ENCODE measurements at places on chromosomes 6 and 20.
A peak's percentile ranks its signal among the peaks of the same experiment; 100 is the strongest.

GRCh38 chr20:51953731-51954340, 151.5 kb upstream of the SALL4 start:
- no peak for DNase-seq
- H3K4me1 ChIP-seq, result no peaks in the 10 kb centered on the region
- H3K27ac ChIP-seq, result no peak overlapping the region
- no peak overlapping the region for H3K4me3 ChIP-seq

DNA sequence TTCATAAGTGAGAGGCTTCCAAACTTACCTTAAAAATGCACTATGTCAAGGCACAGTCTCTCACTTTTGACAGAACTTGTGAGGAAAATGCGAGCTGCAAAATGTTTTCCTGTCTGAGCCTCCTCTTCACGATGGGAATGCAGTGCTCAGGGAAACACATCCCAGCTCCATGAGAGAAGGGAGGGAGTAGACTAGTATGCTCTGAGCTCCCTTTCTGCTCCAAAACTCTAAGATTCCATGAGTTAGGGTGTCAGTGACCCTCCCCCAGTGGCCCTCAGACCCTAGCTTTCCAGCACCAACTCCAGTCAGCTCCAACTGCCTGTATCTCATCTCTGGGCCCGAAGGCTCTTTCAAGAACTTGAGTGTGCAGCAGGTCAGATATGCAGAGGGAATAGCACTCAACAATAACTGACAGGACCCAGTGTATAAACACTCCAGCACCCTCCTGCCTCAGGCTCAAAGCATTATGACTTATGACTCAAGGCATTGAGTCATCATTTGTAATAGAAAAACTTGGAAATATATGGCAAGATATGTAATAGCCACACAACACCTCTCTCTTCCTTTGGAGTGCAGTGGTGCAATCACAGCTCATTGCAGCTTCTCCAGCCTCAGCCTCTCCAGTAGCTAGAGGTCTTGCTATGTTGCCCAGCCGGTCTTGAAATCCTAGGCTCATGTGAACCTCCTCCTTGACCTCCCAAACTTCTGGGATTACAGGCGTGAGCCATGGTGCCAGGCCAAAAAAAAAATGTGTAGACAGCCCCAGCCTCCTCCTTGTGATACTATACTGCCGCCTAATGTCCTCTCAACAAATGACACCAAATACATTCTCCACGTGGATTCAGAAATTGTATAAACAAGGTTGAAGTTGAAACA, 16.7 kb upstream of the ENTPD6 start:
- no peak for DNase-seq
- H3K4me1 ChIP-seq, result no peaks in the 10 kb centered on the region
- no peaks in the 10 kb centered on the region for H3K36me3 ChIP-seq
- no peak overlapping the region for H3K4me3 ChIP-seq
- no peak overlapping the region for H3K27ac ChIP-seq

DNA sequence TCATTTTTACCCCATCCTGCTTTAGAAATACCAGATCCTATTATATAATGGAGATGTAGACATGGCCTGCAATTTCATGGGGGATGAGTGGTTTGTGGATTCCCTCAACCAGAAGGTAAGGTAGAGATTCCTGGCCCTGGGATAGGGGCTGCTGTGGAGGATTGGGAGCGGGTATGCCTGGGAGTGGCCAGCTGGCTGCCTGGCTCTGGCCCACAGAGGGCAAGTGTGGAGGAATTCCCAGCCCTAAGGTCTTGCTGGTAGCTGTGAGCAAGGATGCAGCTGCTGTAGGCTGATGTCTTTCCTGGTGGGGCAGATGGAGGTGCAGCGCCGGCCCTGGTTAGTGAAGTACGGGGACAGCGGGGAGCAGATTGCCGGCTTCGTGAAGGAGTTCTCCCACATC, 6.6 kb downstream of the CTSA start:
- H3K4me1 ChIP-seq, result peaks cover 5% of the 10 kb centered on the region
- H3K27ac ChIP-seq, result no peak overlapping the region
- no peak overlapping the region for H3K4me3 ChIP-seq
- no peak for DNase-seq
- peaks cover 12% of the 10 kb centered on the region for H3K36me3 ChIP-seq

DNA sequence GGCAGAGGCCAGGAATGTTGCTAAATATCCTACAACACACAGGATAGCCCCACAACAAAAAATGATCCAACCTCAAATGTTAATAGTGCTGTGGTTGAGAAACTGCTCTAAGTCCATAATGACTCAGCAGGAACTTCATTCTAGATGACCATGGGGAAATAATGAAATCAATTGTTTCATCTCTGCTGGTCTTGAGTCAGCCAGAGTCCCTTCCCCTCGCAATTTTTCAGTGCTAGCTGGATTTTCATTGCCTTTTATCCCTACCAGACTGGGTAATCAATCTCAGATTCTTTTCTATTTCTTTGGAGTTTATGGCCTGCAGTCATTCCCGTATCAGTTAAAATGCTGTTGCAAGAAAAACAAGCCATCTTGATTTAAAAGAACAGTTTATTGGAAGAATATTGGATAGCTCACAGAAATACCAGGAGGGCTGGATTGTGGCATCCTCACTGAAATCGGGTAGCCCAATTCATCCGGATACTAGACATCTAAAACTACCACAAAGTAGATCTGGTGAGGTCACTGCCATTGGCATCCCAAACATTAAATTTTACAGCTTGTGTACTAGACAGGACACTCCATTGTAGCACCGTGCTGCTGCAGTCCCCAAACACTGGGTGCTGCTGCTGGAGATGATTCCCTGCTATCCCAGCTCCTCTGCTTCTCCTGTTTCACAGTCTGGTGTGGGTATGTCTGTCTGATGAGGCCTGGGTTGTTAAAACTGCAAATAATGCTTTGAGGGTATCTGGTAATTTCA, 30.3 kb upstream of the POPDC3 start:
- no peak for DNase-seq
- H3K27me3 ChIP-seq, result no peaks in the 10 kb centered on the region
- no peak overlapping the region for H3K4me3 ChIP-seq
- H3K36me3 ChIP-seq, result no peaks in the 10 kb centered on the region
- H3K4me1 ChIP-seq, result no peaks in the 10 kb centered on the region

- no peak overlapping the region for H3K4me3 ChIP-seq
- DNase-seq, result no peak
- no peaks in the 10 kb centered on the region for H3K36me3 ChIP-seq
- peaks cover 5% of the 10 kb centered on the region for H3K27me3 ChIP-seq
- H3K4me1 ChIP-seq, result no peaks in the 10 kb centered on the region
Measured at GRCh38 chr6:12614456-12614855, 102.1 kb upstream of the PHACTR1 start.

DNA sequence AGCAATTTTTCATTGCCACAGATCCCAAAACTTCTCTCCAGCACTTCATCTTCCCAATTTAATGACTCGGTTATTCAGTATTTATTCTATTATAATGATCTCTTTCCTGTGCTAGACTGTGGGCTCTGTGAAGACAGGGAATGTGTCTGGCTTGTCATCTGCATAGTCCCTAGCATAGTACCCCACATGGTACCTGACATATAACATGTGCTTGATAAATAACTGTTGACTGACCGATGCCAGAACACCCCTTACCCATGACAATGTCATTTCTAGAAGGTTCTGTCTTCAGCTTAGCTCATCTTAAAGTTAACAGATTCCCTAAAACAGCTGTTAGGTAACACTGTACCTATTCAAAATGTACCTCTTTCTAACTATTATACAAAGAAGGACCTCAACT, 3.6 kb downstream of the PXMP4 start:
- no peaks in the 10 kb centered on the region for H3K36me3 ChIP-seq
- H3K27ac ChIP-seq, result no peak overlapping the region
- H3K4me3 ChIP-seq, result no peak overlapping the region

DNA sequence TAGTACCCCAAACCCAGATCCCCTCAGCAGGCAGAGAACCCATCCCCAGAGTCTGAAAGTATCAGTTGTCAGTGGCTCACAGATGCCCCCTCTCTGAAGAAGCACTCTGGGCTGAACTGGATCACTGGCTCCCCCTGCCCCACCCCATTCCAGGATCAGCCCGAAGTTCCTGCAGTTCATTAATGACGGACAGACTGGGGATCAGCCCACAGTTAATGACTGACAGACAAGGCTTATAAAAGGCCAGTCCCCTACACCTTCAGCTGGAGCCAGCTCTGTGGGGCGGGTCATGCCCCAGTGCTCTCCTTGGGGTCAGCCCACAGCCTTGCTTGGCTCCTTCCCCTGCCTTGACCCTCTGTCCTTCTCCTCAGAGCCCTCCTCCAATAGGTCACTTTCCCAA, 21.7 kb downstream of the KIAA1755 start:
- H3K27me3 ChIP-seq, result no peaks in the 10 kb centered on the region
- no peak for DNase-seq
- no peak overlapping the region for H3K4me3 ChIP-seq

- H3K27ac ChIP-seq, result no peak overlapping the region
- no peaks in the 10 kb centered on the region for H3K27me3 ChIP-seq
- DNase-seq, result no peak
- H3K36me3 ChIP-seq, result no peaks in the 10 kb centered on the region
Measured at GRCh38 chr6:139303185-139303584, 11.4 kb upstream of the TXLNB start.

DNA sequence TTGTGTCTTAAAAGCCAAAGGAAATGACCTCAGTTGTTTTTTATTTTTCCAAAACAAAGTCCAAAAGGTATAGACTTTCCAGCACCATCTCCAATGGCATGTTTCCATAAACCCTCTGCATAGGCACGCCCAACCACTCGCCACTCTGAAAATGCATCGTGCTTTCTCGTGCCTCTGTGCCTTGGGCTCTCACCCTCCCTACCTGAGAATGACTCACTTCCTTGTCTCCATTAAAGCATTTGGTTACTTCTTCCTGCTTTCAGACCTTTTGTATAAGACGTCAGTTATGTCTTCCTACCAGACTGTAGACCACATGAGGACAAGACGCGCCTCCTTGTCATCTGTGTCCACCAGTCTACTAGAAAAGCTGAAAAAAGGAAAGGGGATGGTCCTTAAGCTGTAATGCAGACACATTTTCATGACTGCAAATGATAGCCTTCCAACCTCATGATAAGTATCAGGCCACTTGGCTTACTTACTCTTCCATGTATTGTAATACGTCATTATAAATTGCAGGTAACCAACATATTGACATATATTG, 61.2 kb upstream of the CDYL start:
- DNase-seq, result no peak
- H3K4me1 ChIP-seq, result no peaks in the 10 kb centered on the region
- no peak overlapping the region for H3K4me3 ChIP-seq
- H3K27me3 ChIP-seq, result no peaks in the 10 kb centered on the region
- H3K36me3 ChIP-seq, result no peaks in the 10 kb centered on the region
- H3K27ac ChIP-seq, result no peak overlapping the region

- no peak overlapping the region for H3K4me3 ChIP-seq
- no peak for DNase-seq
- no peaks in the 10 kb centered on the region for H3K36me3 ChIP-seq
- H3K27me3 ChIP-seq, result no peaks in the 10 kb centered on the region
- no peaks in the 10 kb centered on the region for H3K4me1 ChIP-seq
Measured at GRCh38 chr20:40600441-40601219, 88.4 kb downstream of the MAFB start.

- H3K27ac ChIP-seq, result no peak within 1 kb of the TSS
- no peak within 1 kb of the TSS for H3K4me3 ChIP-seq
- H3K27me3 ChIP-seq, result no peaks in the 10 kb centered on the region
- peaks cover 3% of the 10 kb centered on the region for H3K4me1 ChIP-seq
- DNase-seq, result no peak
- H3K36me3 ChIP-seq, result no peaks in the 10 kb centered on the region
Measured at GRCh38 chr6:129860908-129861665, at the start of gene TMEM244. TMEM244 (minus strand) TSS chr6:129861315; CDS start chr6:129861188, 127 bp downstream.

- H3K4me1 ChIP-seq, result no peaks in the 10 kb centered on the region
- H3K27me3 ChIP-seq, result no peaks in the 10 kb centered on the region
- H3K36me3 ChIP-seq, result no peaks in the 10 kb centered on the region
- DNase-seq, result peak; percentile 58
- H3K4me3 ChIP-seq, result no peak overlapping the region
Measured at GRCh38 chr6:35139924-35140638, 1.1 kb downstream of the TCP11 start.

DNA sequence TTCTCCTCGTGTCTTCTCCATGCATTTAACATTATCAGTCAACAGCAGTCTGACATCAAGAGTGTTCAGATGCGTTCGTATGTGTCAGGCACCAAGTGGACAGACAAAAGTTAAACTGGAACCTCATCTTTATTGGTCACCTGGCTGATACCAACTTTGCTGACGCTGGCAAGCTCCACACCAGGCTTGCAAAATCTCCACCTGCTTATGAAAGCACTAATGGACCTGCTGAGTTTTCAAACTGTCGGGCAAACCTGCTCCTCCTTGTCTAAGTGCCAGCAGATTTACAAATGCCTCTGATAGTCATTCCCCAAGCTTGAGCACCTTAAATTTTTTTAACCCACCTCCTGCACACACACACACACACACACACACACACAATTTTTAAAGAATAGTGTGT, 27.9 kb upstream of the DSP start:
- H3K27me3 ChIP-seq, result no peaks in the 10 kb centered on the region
- no peaks in the 10 kb centered on the region for H3K36me3 ChIP-seq
- no peaks in the 10 kb centered on the region for H3K4me1 ChIP-seq
- no peak for DNase-seq
- no peak overlapping the region for H3K4me3 ChIP-seq

DNA sequence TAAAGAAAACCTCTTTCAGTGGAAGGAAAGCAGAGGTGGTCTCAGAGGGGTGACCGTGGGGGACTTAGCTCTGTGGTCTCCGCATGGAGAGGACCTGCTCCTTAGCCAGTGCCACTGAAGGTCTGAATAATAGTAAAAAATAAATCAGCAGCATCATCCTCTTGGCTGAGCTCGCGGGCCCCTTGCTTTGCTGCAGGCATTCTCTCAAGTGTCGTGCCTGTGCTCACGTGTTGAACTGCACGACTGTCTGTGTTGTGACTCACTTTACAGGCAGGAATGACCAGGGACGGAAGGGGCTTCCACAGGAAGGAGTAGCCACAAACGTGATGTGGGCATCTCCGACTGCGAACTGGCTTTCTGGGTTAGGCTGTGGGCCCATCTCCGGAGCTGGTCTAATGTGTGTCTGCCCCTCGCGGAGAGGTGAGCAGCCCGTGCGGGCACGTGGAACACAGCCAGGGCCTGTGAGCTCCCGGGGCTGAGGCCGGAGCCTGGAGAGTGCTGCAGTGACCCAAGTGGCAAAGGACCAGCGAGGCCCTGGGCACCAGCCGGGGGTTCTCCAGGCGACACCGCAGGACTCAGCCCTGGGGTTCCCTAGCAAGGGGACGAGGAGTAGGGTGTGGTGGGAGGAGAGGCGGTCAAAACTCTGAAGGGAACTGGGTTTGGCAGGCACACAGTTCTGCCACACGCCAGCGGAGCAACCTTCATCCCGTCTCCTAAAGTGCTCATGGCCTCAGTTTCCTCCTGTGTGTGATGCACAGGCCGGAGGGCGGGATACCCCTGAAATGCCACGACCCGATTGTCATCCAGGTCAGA, 89.2 kb downstream of the RAMACL start:
- no peaks in the 10 kb centered on the region for H3K36me3 ChIP-seq
- H3K27me3 ChIP-seq, result no peaks in the 10 kb centered on the region
- H3K4me3 ChIP-seq, result no peak overlapping the region
- no peak for DNase-seq
- no peak overlapping the region for H3K27ac ChIP-seq

All from transverse colon (tissue), 4 donors.